Hepatocyte (in vitro differentiated cells): ENCODE measurements at places on chromosomes 13 and 19.
A peak's percentile ranks its signal among the peaks of the same experiment; 100 is the strongest.

DNA sequence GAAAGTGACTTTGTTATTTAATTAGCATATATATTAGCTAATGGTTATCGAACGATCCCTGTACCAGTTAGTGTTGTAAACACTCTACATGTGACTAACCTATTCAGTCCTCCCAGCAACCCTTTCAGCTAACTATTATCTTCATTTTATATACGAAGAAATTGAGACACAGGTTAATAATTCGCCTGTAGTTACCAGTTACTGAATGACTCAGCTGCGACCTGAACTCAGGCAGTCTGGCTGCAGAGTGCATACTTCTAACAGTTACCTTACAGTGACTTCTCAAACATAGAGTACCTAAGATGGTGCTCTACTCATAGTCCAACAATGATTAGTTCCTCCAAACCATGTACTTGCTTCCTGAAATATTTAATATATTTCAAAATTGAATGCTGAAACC, 117.7 kb downstream of the FNDC3A start:
- no peak for DNase-seq

- DNase-seq: no peak
These were observed 16.9 kb downstream of the PEX11G start for GRCh38 chr19:7471696-7472615.

DNA sequence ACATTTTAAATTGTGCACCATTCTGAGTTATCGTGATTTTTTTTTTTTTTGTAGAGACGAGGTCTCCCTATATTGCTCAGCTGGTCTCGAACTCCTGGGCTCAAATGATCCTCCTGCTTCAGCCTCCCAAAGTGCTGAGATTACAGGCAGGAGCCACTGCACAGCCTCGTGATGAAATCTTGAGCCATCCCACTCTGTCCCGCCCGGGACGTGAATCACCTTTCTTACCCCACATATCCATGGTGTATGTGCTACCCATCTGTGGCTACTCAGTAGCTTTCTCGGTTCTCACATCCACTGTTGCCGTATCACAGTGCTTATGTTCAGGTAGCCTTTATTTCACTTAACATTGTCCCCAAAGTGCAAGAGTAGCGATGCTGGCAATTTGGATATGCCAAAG, 26.5 kb downstream of the PAK4 start:
- no peak for DNase-seq

DNA sequence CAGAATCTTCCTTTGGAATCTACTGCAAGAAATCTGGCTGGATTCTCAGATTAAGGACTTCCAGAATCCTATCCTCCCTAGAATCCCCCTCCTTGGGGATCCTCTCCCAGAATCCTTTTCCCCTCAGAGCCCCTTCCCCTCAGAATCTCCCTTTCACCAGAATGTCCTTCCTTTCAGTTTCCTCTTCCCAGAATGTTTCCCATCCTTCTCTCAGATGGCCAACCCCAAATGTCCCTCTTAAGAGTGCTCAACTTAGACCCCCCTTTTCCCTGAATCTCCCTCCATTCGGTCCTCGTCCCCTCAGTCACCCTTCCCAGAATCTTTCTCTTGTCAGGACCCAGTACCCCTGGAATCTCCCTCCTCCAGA, 584 bp upstream of the RPS16 start:
- no peak for DNase-seq

GRCh38 chr13:62643007-62643483, 1227.4 kb upstream of the PCDH20 start:
- DNase-seq: peak; percentile 40

DNA sequence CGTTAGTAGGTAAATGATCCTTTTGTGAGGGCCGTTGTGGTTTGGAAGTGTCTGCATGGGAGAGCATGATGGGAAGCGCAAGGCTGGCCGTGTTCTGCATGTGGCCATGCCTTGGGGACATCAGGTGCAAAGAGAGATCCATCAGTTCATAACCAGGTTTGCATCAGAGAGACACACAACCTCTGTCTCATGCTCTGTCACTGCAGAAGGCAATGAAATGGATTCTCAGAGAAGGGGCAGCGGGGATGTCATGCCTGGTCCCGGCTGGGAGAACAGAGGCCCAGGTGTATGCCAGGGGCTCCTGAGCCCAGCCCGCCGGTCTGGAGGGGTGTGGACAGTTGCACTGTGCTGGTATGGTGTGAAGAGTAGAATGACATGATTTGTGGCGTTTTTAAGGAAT, 60.2 kb downstream of the GGACT start:
- DNase-seq: no peak

DNA sequence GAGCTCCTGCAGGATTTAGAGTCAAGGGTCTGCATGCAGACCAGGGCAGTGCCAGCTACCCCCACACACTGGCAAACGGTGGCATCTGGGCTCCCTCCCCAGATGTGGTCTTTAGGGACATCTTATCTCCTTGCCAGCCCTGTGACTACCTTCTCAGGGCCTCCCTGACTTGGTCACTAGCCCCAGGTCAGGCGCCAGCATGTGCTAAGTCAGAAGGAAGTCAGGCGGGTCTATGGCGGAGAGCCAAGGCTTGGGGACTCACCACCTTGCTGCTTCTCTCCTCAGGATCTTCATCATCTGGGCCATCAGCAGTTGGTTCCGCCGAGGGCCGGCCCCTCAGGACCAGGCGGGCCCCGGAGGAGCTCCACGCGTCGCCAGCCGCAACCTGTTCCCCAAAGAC, 17.6 kb downstream of the CLPTM1 start:
- DNase-seq: no peak

- no peak for DNase-seq
These were observed 84.0 kb upstream of the PRR20A start for GRCh38 chr13:57056601-57057180.

DNA sequence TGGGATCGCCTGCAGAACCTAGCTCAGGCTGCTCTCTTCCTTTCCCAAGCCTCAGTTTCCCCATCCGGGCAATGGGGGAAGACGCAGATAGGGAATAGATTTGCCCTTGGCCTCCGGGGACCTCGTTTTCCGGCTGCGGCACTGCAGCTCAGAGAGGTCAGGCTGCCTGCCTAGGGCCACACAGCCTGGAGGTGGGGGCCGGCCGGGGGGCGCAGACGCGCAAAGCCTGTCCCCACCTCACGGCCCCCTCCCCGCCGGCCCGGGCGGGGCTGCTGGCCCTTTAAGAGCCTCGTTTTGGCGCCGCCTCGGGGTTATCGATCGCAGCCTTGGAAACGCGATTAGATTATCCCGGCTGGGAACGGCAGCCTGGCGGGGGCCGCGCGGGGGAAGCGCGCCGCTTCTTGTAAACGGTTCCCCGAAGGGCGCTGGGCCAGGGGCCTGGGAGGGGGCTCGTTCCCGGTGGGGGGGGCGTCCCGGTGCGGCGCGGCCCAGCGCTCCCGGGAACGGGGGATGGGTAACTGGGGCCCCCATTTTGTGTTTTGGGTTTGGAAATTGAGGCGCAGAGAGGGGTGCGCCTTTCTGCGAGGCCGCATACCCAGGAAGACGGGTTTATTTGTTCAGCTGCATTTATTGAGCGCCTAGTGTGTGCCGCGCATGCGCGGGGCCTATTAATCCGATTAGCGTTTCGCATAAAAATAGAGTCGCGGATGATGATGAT, 23.4 kb upstream of the TCF3 start:
- no peak for DNase-seq

DNA sequence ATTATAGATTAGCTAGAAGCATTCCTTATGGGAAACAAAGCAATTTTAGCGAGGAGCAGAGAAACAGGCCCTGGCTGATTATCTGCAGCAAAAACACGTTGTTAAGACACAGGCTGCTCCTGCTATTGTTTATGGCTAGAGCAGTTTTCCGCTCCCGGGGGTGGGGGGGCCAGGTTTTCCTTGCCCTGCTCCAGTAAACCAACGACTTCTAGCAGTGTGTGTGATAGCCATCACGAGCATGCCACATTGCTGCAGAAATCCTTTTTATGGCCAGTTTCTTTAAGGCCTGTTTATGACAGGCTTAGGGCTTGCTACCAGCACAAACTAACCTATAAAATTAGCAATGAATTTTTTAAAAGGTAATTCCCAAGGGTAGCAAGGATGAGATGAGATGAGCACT, 18.4 kb upstream of the IL17D start:
- DNase-seq: no peak

DNA sequence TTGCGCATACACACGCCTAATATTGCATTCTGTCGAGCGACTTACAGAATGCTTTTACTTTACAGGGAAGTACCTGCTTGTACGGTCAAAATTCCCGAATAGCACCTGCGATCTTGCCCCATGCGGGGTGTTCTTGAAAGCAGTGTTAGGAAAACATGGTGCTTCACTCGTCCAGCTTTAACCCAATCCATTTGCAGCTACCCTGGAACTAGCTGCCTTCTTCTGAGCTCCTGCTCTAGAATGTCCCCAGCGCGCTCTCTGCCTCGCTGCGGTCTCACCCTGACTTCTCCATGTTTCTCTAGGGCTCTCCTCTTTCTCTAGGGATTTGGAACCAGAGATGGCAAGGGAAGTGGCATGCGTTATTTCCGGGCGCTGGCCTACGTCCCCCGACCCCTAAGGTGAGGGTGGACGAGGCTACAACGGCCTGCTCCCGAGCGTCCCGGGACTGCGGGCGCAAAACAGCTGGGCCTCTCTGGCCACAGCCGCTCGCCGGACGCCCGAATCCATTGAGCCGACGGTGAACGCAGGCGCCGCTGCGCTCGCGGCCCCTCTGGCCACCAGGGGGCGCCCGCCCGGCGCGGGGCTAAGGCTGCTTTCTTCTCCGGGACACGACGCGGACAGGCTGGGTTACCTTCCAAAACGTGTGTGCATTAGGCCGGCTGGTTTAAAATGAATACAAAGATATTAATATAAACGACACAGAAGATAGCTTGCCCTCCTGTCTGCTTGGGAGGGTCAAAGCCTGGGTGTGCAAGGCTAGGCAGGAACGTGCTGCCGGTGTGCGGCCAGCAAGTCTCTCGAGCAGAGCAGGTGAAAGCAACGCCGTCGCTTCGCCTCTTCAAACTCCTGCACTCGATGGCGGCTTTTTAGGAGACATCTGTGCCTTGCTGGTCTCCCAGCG, 1.8 kb upstream of the SPRY2 start:
- peak; percentile 89 for DNase-seq

DNA sequence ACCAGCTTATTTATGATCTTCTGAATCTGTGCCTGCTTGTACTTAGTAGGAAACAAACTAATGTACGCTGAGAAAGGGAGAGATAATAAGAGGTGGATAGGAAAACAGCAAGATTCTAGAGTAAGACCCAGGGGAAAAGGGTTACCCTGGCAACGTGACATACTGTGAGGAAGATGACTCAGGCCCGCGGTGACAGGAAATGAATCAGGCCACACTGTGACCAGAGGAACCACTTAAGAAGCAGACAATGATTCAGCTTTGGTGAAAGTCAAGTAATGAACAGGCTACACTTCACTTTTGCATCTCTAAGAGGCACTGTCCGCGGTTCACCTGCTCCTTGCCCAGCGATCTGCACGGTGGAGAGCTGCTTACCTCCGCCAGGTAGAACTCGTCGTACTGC, 158.2 kb downstream of the NALCN start:
- DNase-seq: peak; percentile 5

GRCh38 chr19:40672573-40673299, 17.7 kb downstream of the NUMBL start:
- DNase-seq: no peak

- DNase-seq: no peak
These were observed 1537.9 kb upstream of the PRR20A start for GRCh38 chr13:55602784-55603183.
